ENCODE measurements at places on chromosomes 7 and 10. TPM values are rescaled to one million over a fixed set of nuclear protein-coding genes. Genes with fewer than 3 reads are reported as not detected.

The AKR1D1 gene
- total RNA-seq: not detected

The HOXA9 gene
- not detected for total RNA-seq

DNA sequence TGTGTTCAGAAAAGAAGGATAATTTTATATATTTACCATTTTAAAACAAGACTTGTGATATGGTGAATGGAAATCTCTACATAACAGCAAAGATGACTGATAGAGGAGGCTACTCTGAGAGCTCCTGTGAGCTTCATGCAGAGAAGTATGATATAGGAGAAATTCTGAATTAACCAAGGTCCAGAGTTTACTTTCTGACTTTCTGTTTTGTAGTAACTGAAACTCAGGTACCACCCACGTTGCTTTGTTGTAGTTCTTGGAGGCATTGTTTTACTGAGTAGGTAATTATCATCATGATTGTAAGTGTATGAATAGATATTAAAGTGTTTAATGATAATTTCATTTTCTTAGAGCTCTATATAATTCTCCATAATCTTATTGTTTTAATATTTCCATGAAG is 18.0 kb upstream of the SFR1 start:
- no peak for DNase-seq

- no peak for DNase-seq
Observed at GRCh38 chr7:92614660-92615174, 24.5 kb upstream of the FAM133B start.

DNA sequence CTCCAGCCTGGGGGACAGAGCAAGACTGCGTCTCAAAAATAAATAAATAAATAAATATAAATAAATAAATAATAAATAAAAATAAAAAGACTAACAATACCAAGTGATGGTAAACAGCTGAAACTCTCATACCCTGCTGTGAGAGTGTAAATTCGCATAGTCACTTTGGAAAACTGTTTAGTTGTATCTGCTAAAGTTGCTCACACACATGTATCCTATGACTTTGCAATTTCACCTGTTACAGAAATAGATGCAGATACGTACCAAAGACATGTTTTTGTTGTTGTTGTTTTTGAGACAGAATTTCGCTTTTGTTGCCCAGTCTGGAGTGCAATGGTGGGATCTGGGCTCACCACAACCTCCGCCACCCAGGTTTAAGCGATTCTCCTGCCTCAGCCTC is 135.7 kb downstream of the IDE start:
- no peak for DNase-seq

- DNase-seq: no peak
Observed at GRCh38 chr7:2537981-2538851, 17.1 kb downstream of the BRAT1 start.
